Stimulated activated CD4-positive, alpha-beta T cell treated with anti-CD3 and anti-CD28 coated beads, Interleukin-1b, Interleukin-23, amount 100 ng/mL, for 1 hour (primary cell): ENCODE measurements at places on chromosomes 13 and 19.

DNA sequence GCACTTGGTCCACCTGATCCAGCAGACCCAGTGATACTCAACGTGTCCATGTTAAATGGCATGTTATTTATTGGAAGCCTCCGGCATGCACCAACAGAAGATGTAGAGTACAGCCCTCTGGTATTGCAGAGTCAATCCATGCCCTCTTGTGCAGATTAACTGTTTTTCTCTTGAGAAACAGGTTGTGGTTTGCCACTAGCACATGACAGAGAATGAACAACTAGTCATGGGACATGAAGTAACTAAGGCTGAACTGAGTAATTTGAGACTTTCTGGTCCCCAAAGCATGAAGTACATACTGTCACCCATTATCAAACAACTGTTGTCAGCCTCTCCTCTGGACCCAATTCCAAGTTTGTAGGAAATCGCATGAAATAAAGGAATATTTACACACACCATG lies 3.2 kb downstream of the ZNF562 start:
- DNase-seq, result no peak

GRCh38 chr19:57934820-57935665 lies at the start of gene ZNF418:
Gene ZNF418, minus strand, starts transcription at chr19:57935402. Its CDS starts 1,580 bp downstream, at chr19:57933822.
- DNase-seq, result no peak

DNA sequence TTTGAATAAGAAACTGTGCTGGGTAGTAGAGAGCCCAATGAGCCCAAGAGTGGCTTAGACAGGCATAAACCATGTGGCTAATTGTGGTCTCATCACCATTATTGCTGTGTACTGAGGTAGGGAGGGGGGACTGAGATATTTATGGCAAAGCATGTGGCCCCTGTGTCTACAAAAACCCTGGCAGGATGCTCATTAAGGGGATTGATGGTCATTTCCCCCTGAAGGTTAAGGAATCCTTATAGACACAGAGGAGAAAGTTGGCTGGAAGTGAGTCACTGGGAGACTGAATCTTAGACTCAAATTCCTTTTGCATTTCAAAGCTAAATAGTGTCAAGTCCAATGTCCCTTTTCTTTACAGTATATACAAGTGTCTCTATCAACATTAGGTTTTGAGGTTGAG lies 9.8 kb upstream of the DACT3 start:
- DNase-seq, result no peak

- DNase-seq, result no peak
These were observed 1.2 kb upstream of the NKPD1 start for GRCh38 chr19:45161738-45162607.

GRCh38 chr13:74678308-74678965 lies 544.2 kb upstream of the KLF12 start:
- no peak for DNase-seq

DNA sequence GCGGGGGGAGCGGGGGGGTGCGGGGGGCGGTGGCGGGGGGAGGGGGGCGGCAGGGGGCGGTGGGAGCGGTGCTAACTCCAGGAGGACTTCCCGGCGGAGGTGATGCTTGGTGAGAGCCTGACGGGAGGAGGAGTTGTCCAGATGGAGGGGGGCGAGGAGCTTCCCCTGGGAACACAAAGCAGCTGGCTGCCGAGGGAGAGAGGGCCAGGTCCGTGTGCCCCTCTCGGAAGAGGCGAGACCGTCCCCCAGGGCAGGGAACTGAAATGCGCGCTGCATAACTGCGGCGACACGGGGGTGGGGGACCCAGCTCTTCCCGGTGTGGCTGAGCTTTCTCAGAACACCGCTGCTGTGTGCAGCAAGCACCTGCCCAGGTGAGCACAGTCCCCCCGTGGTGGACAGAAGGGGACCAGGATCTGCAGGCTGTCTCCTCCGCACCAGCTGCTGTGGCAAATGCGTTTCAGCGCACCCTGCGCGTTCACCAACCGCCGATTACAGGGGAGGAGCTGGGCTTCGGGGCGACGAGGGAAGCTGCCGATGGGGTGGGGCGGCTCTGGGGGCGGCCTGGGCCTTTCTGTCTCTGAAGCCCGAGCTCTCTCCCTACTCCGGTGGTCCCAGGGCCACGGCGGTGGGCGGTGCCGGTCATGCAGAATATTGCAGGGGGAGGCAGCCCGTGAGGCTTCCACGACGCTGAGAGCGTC lies 54.7 kb upstream of the F7 start:
- no peak for DNase-seq

GRCh38 chr19:3719868-3720267 lies 11.7 kb downstream of the TJP3 start:
- no peak for DNase-seq

DNA sequence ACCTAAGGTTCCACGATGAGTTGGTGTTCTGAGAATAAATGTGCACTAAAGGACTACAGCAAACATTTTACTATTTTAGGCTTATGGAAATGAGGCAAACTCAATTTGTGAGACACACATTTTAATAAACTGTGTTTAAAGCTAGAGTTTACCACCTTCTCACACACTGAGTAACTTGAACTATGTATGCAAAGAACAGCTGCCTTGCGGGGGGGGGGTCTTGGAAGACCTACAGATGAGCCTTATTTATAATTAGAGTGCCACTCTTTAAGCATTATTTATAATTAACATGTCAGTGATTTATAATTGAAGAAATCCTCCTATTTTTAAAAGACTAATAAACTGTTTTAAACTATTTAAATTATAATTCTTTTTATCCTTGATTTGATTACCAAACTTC lies 300.4 kb downstream of the DLEU7 start:
- no peak for DNase-seq

- no peak for DNase-seq
These were observed 81.7 kb downstream of the ZNF429 start for GRCh38 chr19:21587117-21587461.

GRCh38 chr19:41877916-41878905 lies 1.1 kb downstream of the CD79A start:
- DNase-seq, result no peak

DNA sequence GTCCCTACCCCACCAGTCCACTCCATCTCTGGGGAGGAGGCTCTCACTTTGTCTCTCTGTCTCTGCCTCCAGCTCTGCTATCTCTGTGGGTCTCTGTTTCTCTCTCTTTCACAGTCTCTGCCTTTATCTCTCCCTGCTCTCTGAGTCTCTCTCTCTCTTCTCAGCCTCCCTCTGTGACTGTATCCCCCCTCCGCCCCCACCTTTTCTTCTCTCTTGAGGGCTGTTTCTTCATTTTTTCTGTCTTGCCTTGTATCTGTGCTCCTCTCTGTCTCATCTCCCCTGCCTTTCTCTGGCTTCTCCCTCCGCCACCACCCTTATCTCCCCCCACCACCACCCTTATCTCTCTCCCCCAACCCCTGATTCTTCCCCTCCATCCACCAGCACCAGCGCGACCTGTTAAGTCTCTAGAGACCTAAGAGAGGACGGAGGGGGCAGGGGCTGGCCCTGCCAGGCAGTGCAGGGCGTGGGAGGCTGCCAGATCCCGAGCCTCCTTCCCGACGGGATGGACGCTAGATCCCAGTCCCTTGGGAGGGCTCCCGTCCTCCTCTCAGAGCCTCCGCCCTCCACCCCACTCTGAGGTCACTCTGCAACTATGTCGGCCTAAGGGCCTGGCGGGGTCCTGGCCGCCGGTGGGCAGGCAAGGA lies 1.0 kb downstream of the AXL start:
- no peak for DNase-seq

GRCh38 chr19:19566306-19566705 lies 28.2 kb downstream of the CILP2 start:
- no peak for DNase-seq

DNA sequence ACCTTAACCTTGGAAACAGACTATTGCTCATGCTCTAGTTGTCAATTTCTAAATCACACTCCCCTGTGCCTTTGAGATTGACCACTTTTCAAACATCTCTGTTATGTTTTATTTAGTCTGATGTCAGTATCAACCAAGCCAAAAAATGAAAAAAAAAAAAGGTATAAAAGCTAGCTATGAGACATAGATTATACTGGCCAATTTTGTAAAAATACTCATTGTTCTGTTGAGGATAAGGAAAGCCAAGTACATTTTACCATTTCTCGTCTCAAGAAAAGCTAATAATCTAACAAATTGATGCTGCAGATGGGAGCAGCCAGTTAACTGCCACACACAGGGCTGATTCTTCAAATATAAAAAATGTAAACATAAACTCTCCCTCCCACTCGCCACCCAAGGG lies 572.6 kb upstream of the KLF12 start:
- DNase-seq, result no peak

DNA sequence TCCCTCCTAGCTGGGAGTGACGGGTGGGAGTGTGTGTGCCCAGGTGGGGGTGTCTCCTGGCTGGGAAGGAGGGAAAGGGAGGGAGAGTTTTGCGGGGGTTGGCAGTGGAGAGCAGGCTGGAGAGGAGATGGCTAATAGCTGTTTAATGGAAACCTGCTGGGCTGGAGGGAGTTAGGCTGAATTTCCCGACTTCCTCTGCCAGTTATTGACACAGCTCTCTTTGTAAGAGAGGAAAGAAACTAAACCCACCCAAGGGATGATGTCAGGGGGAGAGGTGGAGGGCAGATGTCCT lies 10.2 kb upstream of the ILF3 start:
- no peak for DNase-seq

- no peak for DNase-seq
These were observed 33.0 kb downstream of the GPR12 start for GRCh38 chr13:26727633-26728032.

GRCh38 chr19:6393983-6394412 lies 1.0 kb upstream of the GTF2F1 start:
- DNase-seq, result peak; percentile 50

DNA sequence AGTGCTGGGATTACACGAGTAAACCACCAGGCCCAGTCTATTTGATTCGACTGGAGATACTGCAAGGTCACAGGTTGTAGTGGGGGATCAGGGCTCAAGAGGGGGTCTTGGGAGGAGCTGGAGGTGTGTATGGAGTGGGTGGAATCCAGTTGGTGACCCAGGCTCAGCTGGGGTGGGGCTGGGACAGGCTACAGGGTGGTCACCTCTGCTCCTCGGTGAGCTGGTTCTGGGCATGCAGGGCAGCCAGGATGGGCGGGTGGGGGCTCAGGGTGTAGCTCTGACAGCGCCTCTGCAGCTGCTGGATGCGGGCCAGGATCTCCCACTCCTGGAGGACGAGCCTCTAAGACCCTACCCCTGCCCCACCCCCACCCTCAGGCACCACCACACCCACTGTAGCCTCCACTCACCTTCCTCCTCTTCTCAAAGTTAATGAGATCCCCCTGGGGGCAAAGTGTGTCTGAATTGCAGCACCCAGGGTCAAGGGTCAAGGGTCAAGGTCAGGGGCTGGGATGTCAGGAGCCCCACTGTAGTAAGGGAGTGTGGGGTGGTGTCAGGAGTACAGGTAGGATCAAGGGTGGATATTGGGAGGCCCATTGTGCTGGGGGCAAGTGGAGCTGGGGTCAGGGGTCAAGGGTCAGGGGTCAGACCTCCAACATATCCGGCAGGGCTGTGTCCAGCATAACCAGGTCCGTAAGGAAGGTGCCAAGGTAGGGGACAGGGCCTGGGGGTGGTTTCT lies 17.1 kb downstream of the RGL3 start:
- no peak for DNase-seq

DNA sequence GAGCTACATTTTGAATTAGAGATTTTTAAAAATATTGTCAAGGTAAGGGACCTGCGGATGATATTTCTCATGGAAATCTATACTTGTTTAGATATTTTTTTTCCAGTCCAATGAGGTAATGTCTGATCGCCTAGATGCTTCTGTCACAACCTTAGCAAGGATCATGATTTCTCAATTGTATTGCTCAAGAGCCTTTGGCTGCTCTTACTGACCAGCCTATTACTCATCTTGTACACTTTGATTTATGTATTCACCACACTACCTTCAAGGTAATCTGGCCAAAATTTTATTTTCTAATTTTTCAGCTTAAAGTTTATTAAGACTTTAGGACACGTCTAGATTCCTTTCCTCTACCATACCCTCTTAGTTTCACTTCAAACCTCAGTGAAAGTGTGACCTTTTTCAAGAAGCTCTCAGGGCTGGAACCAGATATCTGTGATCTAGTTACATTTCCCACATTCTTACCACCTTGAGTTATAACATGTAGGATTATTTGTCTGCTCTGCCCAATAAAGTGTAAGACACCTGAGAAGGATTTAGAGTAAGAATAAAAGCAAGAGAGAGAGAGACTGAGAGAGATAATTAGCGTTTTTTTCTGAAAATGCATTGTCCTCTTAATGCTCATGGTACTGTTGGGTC lies 197.1 kb downstream of the ITGBL1 start:
- no peak for DNase-seq

DNA sequence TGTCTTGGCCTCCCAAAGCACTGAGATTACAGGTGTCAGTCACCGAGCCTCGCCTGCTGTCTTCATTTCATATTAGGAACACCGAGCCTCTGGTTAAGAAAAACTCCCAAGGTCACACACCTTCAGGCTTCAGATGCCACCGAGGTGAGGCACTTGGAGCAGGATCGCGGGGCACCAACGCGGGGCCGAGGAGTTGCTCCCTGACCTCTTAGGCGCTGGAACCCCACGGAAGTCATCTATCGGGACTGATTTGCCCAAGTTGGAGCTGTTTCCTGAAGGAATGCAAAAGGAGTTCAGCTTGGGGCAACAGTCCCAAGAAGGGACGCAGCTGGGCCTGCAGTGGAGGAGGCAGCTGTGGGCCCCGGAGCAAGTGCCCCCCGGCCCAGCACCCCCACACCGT lies 50.3 kb upstream of the XPO4 start:
- no peak for DNase-seq

DNA sequence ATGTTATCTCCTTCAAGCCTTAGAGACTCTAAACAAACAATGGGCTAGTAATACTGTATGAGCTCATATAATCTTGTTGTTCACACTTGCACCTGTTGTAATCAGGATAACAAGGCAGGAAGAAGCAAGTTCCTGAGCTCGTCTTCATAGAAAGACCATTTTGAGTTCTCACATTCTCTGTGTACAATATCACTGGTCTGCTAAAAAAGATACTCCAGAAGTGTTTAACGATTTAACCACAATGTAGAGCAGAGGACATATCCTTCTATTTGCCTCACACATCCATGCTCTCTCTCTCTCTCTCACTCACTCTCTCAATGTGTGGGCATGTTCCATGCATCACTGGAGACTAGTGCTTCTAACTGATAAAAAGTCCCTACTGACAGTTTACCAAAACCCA lies 122.9 kb downstream of the MIPEP start:
- no peak for DNase-seq

- no peak for DNase-seq
These were observed 733.7 kb upstream of the ATXN8OS start for GRCh38 chr13:69373747-69374425.

- no peak for DNase-seq
These were observed 15.5 kb downstream of the MED25 start for GRCh38 chr19:49833599-49833998.

DNA sequence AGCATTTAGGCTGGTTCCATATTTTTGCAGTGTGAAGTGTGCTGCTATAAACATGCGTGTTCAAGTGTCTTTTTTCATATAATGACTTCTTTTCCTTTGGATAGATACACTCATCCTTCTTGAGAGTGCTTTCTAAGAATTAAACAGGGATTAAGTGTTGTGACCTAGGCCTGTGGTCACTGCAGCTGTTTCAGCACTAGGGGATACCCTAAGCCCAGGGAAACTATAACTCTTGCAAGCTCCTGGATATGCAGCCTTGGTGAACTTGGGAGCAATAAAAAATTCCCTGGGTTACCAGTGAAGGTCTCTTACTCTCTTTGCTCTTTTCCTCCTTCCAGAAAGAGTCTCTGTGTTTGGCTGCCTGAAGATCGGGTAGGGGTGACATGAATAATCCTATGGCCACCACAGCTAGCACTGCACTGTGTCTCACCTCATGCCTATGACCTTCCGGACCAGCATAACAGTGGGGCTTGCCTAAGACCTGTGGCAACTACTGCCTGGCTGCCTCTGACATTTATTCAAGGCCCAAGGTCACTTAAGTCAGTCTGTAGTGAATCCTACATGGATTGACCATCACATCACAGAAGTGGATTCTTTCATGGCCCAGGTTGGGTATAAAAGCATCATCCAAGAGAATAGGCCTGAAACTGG lies 799.7 kb downstream of the DACH1 start:
- DNase-seq, result no peak
